ENCODE measurements at places on chromosomes 13 and 19.
A peak's percentile ranks its signal among the peaks of the same experiment; 100 is the strongest.

GRCh38 chr19:39167461-39168257 lies 29.1 kb upstream of the NCCRP1 start:
- DNase-seq = peak; percentile 62

DNA sequence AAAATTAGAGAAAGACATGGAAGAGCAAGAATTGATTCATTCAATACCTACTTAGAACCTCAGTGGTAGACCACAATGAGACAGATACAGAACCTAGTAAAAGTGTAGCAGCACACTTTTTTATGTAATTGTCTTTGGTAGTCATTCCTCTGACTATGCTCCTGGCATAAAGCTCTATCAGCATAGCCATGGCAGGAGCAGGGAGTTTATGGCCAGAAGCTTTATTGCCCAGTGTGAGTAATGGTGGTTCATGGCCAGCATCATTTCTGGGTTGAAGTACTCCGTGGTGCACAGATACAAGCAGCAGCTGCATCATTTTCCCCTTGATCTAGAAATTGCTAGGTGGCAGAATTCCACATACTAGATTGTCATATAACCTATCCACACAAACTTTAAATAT lies 352.6 kb downstream of the TBC1D4 start:
- DNase-seq = no peak

- DNase-seq = no peak
These were observed 1.4 kb downstream of the NPAS1 start for GRCh38 chr19:47020992-47021496.

DNA sequence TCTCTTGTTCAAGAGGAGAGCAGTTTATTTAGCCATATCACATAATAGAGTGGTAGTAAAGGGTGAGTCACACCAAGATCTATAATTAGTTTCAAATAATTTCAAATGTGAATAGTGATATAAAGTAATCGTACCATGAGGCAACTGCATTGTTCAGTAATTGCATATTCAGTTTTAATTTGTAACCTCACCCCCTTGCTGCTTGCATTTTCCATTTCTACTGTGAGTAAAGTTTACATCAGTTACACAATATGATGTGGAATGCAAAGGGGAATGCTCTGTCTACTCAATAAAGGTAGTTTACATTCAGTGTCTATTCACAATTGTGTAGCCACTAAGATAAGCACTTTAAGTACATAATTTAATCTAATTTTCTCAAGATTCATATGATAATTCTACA lies 1695.7 kb upstream of the SPRY2 start:
- no peak for DNase-seq
